ENCODE measurements at places on chromosomes 16 and 17.
A peak's percentile ranks its signal among the peaks of the same experiment; 100 is the strongest.

GRCh38 chr16:31382485-31383161 lies 10.5 kb upstream of the ITGAD start:
- peak; percentile 69 for DNase-seq

DNA sequence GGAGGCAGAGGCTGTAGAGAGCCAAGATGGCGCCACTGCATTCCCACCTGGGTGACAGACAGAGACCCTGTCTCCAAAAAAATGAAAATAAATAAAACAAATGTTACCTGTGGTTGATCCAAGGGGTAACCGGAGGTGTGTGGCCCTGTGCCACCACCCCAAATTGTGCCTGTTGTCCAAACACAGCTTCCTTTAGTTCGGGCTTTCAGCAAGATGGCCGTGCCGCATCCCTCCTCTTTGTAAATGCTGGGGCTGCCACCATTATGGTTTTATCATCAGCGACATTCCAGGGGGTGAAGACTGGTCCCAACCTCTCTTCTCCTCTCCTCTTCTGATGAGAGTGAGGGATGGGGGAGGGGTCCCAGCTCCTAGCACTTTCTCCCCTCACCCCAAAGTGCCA lies at the start of gene C16orf92:
TSS of gene C16orf92 (plus strand) at position 312 of the 400 bp plus-strand sequence. CDS start 143 bp downstream, outside the sequence.
- no peak for DNase-seq

DNA sequence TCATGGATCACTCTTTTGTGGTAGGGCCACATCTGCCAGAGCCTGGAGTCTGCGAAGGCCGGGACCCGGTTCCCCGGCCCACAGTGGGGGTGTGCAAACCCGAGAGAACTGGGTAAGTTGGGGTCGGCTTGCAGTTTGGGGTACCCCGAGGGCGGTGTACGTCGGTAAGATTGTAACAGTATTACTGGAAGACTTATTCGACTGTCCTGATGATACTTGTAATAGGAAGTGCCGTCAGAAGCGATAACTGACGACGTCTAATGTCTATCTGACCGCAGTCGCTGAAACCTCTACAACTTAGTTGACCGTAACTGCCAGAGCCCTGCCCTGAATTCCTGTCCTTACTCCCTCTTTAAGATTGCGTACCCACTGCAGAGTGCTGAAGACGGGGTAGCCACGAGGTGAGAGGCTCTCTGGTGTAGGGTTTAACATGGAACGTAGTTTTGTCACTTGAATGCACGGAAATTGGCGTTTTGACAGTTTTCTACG lies 24.0 kb downstream of the TRPV2 start:
- no peak for DNase-seq

DNA sequence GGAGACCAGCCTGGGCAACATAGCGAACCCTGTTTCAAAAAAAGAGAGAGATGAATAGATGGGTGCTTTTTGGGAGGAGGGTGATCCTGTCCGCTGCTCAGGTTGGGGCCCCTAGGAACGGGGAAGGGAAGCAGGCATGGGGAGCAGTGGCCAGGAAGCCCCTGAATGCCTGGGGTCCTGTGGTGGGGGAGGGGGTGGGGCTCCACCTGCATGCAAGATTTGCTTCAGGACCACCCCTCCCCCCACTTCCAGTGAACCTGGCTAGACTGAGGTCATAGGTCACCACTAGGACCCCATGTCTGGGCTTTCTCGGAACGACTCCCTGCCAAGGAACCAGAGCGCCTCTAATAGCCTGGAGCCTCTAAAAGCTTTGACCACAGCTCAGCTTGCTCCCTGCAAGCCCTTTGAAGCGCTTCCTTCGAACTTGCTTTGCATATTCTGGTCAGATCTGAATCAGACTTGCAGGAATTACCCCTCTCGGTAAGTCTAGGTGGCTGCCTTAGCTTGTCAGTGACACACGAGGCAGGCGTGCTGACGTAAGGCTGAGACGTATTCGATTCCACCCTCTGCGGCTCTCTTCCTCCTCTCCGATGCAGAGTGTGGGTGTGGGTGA lies 3.7 kb downstream of the SOCS3 start:
- DNase-seq, result no peak

- no peak for DNase-seq
These were observed 615.7 kb downstream of the WWOX start for GRCh38 chr16:78715106-78715505.

GRCh38 chr16:57349212-57350031 lies 9.2 kb upstream of the CCL22 start:
- peak; percentile 81 for DNase-seq

- peak; percentile 71 for DNase-seq
These were observed 3.3 kb upstream of the TRARG1 start for GRCh38 chr17:1275962-1276736.

DNA sequence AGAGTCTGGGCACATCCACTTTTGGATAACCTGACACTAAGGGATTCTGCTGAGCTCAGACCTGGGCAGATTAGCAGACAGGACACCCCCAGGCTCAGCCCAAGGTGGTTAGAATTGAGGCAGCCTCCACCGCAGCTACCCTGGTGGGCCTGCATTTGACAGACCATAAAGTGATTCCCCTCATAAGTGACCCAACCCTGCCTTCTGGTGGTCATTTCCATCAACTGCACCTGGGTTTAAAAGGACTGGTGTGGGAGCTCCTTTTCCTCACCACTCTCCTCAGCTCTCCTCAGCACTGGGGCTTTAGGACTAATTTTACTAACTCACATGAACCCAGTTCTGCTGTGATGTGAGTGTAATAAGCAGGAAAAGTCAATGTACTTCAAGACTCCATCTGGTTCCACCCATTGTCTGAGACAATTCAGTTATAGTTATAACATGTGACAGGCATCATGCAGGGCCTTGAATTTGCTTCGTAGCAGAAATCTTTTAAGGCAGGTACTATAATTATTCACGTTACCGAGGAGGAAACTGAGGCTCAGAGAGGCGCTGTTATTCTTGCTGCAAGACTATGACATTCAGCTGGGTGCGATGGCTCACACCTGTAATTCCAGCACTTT lies 42.5 kb downstream of the MYH3 start:
- DNase-seq, result no peak

DNA sequence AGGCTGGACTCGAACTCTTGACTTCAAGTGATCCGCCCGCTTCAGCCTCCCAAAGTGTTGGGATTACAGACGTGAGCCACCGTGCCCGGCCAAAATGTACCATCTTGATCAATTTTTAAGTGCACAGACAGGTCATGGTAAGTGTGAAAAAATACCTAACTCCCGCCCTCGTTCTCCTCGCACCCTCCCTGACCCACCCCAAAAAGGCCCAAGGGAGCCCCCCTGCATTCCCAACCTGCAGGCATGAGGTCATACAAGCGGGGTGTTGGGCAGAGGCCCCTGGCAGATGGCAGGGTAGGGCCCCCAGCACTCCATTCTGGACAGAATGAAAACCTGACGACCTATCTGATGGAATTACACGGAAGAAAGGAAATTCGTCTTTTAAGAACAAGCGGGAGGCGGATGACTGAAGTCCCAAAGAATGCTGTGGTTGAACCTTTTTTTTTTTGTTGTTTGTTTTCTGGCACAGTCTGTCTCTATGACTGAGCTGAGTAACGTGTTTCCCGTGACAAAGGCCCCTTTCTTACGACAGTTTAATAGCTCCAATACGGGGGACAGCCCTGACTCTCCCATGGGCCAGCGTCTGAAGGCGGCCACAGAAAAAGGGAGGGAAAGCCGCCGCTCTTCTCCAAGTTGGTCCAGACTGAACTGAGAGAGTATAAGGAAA lies 376.4 kb downstream of the SLC39A11 start:
- no peak for DNase-seq

GRCh38 chr17:77736721-77737120 lies 221.8 kb upstream of the TNRC6C start:
- no peak for DNase-seq

DNA sequence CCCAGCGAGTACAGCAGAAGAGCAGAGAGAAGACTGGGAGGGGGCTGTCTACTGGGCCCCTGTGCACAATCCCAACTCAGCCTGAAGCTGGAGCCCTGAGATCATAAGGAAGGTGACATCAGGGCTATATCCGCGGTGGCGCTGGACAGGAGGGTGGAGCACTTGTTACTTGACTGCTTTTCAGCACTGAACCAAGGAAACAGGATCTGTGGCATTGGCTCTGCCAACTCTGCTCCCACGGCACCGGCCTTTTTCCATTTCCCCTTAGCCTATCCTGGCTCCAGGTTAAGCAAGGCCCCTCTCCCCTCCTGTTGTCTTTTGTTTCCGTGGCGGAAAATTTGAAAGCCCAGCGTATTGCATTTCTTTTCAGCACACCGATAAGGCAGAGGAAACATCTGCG lies 125.0 kb upstream of the IRX3 start:
- no peak for DNase-seq

- no peak for DNase-seq
These were observed 318 bp upstream of the RBL2 start for GRCh38 chr16:53433930-53434376.

DNA sequence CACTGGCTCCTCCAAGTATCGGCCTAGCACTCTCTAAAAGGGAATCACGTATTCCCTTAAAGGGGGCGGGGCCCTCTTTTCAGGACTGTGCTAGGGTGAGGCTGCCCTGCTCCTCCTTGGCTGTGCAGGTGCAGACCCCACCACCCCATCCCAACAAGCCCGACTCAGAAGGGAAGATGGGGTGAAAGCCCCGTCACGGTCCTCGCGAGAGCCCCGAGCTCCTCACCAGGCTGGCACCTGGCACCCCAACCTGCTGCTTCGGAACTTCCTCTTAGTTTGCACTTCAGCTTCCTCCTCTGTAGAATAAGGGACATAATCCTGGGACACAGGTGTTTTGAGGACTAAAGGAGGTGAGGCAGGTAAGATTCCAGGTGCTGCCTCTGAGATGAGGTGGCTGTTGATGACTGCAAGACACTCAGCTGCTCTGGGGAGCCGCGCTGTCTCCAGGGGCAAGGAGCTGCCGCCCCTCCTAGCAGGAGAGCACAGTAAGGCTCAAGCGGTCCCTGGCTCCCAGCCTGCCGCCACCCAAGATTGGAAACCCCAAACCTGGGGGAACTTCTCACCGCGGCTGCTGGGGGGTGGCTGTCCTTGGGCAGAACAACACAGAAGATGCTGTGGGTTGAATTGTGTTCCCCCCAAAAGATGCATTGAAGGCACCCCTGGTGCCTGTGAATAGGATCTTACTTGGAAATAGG lies 88.8 kb downstream of the MGAT5B start:
- DNase-seq, result peak; percentile 29

GRCh38 chr16:60646631-60647030 lies 1389.6 kb downstream of the CDH8 start:
- DNase-seq, result no peak

- no peak for DNase-seq
These were observed 1.2 kb upstream of the ZFPM1 start for GRCh38 chr16:88451586-88452481.

DNA sequence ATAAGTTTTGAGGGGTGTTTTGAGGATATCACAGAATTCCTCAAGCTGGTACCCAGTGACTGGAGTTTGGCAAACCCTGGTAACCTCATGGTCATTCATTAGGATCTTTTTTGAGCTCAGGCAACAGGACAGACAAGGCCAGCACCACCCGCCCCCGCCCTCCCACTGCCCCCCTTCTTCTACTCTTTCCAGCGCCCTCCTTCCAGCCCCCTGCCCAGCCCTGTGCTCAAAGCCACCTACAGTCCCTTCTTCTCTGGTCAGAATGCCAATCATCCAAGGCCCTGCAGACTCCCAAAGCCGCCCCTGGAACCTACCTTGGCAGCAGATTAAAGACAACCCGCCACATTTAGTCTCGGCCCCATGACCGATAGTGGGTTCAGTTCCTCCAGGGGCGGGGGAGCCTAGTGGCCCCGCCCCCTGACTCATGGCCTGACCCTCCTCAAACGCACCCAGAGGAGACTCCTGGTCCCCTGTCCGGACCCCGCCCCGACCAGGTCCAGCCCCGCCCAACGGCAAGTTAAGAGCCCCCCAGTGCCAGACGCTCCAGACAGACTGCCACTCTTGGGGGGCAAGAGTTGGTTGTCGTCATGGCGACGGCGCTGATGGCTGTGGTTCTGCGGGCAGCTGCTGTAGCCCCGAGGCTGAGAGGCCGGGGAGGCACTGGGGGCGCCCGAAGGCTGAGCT lies at the start of gene NAGS:
TSS of gene NAGS (plus strand) at position 546 of the 684 bp plus-strand sequence. CDS start at position 588, 42 bp downstream.
- DNase-seq, result no peak

DNA sequence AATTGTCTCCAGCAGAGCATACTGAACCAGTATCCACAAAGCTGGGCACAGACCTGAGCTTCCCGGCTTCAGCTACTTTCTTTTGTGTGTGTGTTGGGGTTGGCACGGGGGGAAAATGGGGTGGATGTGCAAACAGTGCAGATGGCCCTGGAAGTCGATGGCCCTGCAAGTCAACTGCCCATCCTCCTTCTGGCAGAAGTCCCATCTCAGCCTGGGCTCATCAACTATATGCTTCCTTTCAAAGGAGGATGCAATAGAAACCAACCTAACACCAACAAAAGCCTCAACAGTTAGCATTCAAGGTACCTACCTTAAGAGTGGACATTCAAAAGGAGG lies 55.7 kb downstream of the SOX9 start:
- DNase-seq, result no peak

DNA sequence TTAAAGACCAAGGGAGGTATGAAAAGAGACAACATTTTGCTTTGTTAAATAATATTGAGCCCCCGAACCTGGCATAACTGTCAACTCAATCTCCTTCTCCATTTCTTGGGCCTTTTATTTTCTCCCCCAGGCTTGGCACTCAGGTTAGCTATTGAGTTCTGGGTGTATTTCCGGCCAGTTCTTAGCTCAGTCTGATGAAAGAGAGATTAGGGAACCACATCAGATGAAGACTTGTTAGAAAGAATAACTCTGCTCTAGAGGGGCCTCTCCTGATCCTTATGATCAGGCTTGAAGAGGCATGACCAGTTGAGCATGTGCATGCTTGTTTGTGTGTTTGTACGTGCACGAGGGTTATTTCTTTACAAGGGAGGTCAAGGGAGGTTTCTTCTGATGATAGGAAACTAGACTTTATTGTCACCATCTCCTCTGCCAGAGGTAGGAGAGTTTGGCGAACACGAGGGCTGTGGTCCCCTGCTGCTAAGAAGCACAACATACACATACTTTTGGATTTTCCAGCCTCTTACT lies 29.2 kb upstream of the HS3ST2 start:
- DNase-seq, result no peak

DNA sequence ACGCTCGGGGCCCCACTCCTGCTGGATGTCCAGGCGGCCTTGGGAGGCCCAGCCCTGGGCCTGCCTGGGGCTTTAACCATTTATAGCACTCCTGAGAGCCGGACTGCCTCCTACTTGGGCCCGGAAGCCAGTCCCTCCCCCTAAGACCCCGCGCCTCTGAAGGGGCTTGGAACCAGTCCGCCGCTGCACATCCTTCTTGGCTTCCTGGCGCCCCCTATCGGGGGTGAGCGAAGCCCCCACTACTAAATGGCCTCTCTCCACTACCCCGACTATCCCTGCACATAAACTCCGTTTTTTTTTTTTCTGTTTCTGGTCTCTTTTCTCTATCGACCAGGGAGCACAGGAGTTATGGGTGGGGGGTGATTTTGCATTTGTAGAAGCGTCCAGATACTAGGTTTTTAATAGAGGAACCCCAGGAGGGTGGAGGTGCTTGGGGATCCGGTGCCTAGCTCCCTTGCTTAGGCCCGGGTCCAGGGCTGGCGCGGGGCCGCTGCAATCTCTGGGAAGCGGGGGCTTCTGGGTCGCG lies 633 bp upstream of the NOL3 start:
- no peak for DNase-seq

DNA sequence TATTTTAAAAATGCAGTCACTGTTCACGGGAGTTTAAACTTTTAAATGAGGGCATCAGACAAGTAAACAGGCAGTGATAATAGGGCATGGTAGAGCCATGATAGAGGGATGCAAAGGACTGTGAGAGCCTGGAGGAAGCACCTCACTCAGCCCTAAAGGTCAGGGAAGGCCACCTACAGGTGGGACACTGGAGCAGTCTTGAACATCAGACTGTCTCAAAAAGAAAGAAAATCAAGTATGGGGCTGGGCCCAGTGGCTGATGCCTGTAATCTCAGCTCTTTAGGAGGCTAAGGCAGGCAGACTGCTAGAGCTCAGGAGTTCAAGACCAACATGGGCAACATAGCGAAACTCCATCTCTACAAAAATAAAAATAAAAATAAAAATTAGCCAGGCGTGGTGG lies 31.0 kb upstream of the DHRS7B start:
- DNase-seq, result no peak

All from memory B cell (primary cell).